BE2C (cell line): ENCODE measurements at places on chromosomes 5 and 9.

DNA sequence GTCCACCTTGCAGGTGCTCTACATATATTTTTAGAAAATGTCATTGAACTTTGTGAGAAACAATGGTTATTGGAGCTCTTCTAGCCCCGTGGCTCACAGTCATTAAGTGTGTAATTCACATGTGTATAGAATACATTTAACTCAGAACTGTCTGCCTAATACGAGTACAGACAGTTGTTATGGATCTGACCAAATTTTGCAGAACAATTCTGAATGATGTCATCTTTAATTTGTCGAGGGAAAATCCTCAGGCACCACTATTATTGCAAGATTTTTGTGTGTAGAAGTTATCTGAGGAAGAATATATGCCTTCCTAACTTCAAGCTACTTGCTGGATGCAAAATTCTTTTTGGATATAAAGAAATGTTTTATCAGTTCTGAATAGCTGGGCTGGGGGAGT lies 216.9 kb downstream of the CD180 start:
- DNase-seq: no peak

DNA sequence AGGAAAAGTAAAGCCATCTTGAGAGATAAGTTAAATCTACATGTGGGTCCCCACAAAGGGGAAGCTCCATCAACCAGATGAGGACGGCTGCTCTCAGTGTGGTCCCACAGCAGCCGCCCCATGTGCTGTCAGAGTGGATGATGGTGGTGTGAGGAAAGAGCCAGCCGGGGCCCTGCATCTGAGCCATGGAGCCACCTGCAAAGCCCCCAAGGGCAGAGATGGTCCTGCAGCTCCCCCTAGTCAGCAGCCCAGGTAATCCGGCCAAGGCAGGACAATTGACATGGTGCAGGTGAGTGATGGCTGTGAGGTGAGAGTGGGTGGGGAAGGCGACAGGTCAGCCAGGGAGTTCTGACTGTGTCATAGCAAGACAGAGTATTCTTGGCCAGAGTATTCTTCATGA lies 458.8 kb downstream of the ICE1 start:
- DNase-seq: peak; percentile 47

DNA sequence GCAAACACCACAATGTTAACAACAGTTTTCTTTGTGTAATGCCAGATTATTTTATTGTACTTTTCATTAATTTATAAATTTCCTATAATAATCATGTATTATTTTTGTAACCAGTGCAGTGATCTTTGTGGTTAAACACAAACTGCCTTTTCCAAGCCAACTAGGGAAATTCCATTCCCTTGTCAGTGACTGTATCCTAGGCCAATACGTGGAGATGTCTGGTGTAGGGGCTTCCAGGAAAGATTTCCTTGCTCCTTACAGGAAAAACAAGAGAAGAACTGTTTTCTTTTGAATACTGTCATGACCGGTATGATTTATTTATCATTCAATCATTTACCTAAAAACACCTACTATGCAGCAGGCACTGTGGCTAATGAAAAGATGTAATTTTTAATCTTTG lies 31.4 kb downstream of the FANCC start:
- no peak for DNase-seq

DNA sequence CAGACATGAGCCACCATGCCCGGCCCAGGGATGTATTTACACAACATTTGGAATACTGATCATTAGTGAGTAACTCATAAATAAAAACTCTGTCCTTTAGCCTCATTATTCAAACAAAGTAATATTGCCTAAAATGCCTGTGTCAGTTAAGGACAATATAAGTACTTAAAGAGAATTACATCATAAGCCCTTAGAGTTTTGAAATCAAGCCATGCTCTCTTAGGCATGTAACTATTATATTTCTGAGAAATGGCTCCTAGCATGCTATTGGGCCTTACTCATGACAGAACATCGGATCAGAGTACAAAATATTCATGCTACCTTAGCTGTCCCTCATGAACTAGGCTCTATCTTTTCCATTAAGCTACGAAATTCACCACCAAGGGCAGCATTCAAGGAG lies 309.3 kb downstream of the CHSY3 start:
- no peak for DNase-seq

DNA sequence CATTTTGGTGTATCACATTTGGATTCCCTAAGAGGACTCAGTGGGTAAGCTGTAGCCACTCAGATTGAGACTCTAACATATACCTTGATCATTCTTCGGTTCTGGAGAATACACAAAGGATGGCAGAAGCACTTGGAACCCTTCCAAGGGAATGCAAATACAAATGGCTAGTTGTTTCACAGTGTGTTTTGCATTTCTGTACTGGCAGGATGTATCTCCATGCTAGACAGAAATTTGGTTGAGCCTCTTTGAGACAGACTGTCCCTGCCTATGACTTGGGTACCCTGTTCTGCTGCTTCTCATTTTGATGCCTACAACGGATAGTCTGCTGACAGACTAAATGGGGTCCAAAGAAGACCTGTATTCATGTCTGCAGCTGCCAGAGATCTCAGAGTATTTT lies 273.5 kb downstream of the TMEM38B start:
- no peak for DNase-seq

DNA sequence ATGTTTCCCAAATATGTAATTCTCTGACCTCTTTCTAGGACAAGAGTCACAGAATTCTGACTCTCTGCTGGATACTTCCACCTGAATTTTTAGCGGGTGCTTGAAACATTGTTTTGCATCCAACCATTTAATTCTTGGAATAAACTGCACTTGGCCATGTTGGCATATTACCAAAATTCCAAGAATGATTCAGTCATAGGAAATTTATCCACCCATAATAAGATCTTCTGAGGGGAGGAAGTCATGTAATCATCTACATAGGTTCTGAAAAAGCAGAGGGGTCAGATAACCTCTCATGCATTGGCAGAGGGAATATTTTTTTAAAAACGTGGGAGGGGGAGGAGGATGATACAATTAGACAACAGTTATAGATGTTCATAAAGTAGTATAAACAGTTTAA lies 156.9 kb downstream of the PAM start:
- DNase-seq: no peak

DNA sequence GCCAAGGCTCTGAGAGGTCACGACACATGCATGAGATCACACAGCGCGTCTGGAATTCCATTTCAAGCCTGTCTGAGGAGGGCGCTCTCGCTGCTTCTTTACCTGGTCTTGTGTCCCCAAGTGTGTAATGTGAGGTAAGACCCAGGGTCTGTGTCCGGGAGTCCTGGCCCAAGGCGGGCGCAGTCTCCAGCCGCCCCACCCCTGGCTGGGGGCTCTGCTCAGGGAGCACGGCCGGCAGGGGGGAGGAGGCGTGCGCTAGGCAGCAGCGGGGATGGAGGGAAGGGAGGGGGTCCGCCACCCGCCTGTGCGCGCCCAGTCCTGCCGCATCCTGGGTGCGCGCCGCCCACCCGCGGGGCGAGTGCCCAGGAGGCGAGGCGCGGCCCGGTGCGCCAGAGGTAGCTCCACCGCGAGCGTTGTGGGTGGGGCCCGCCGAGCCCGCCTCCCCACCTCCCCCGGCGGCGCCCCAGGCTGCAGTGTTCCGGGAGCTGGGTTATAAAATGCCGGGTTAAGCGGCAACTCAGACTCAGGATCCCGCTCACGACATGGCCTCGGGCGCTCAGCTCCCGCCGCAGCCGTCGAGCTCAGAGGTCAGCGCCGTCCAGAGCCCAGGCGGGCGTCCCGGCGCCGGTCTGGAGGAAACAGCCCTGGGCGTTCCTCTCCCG lies at the start of gene CCNI2:
TSS of gene CCNI2 (plus strand) at position 473 of the 662 bp plus-strand sequence. CDS start at position 543, 70 bp downstream.
- DNase-seq: peak; percentile 32

GRCh38 chr5:122515709-122516431 lies 203.8 kb downstream of the SNCAIP start:
- DNase-seq: peak; percentile 46

DNA sequence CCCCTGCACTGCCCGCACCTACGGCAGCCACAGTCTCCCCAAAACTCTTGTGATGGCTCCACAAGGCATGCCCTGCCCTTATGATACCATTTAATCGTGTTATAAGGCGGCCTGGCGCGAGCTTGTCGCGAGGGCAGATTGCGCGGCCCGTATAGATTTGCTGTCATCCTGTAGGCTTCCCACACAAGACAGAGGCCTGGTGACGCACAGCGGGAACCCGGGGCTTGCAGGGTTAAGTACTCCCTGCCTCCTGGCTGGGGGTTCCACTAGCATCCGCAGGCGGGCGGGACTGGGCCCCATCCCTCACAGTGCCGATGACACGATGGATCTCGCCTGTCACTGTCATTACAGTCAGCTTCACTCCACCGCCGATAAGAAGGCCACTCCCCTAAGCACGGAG lies 364.9 kb upstream of the IRX2 start:
- no peak for DNase-seq

- DNase-seq: no peak
These were observed 633 bp upstream of the PPP1R26 start for GRCh38 chr9:135478829-135479468.

- DNase-seq: no peak
These were observed 26.6 kb upstream of the SAP30L start for GRCh38 chr5:154419236-154419635.

DNA sequence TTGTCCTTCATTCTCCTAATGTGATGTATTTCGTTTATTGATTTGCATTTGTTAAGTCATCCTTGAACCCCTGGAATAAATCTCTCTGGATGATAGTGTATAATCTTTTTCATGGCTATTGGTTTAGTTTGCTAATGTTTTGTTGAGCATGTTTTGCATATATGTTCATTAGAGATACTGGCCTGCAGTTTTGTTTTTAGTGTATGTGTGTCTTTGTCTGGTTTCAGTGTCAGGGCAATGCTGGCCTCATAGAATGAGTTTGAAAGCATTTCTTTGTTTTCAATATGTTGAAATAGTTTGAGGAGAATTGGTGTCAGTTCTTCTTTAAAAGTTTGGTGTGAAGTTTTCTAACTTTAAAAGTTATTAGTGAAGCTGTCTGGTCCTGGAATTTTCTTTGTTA lies 149.6 kb upstream of the ATP10B start:
- DNase-seq: no peak

DNA sequence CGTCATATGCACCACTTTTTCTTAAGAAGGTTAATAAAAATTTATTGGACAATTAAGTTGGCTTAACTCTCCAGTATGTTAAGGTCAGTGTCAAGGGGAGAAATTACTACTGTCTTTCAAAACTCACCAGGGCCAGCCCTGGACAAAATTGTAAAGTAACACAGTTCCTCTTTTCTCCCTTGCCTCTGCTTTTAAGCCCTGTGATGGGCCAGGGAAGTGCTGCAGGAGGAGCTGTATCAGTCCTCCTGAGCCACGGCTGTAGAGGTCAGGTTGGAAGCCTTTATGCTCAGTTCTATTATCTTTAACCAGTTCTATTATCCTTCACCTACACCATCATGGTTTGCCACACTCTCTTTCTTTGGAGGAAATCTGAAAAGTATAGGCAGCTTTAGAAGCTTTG lies 11.5 kb upstream of the PPP2R2B start:
- no peak for DNase-seq

DNA sequence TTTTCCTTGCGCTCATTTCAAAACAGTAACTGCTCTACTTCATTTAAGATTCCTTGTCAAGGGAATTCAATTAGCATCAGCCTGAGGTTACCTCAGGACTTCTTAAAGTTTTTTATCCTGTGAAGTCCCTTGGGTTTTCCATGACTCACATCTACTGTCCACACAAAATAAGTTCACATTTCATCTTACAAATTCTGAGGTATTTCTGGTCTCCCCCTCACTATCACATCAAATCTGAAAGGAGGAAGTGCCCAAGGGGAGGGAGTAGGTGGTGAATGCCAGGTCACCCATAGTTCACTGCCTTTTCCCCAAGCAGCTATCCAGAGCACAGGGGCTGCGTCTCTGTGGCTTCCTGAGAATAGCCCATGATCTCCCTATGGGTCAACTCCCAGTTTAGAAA lies 227.1 kb upstream of the NREP start:
- DNase-seq: no peak

DNA sequence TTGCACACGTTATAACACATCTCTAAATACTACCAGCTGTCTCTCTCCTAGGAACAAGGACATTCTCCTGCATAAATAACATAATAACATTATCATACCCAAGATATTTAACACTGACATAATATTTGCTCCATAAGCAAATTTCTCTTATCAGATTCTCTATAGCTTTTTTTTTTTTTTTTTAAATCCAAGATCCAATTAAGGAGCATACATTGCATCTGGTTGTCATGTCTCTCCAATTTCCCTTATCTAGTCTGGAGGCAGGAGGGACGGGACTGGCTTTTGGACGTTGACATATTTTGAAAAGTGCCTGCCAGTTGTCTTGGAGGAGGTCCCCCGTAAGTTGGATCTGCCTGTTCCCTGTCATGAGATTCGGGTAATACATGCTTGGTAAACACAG lies 76.6 kb downstream of the RAPGEF1 start:
- DNase-seq: peak; percentile 62

DNA sequence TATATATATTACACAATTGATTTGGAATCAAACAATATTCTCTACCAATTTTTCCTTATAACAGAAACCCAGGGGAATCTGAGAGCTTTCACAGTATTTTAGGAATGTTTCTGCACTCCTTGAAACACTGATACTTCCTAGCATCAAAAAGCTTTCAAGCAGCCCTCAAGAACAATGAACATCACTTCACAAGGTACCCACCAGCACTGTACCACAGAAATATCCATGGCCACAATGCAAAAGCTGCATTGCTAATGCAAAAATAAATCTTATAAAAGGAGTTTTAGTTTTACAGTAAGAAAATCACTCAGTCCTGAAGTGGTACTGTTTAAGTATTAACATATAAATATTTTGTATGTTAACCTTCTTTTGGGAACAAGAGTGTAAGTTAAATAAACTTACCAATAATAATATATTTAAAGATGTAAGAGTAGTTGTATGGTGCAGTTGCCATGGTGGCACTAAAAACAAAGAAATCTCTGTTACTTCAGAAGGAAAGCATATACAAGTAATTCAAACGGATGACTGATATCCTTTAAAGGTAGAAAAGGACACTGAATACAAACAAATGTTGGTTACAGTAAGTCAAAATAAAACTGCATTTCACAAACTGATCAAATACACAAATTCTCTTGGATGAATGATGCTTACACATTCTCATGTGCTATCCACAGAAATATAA lies 8.6 kb downstream of the RAB14 start:
- no peak for DNase-seq

DNA sequence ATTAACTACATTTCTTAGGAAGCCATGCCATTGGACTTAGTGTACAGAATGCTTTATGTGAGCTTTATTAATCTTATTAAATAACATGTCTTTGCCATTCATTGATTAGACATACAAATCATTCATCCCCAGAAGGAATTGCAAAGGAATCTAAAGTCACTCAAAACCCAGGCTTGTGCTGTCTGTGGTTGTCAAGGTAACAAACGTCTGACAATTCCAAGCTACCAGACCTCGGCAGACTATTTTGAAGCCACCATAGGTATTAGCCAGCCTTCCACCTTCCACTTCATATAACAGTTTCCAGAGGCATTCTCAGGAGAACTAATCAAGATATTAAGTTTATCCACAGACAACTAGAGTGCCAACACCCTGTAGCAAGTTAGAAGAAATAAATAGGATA lies 135.2 kb upstream of the TUSC1 start:
- no peak for DNase-seq

- DNase-seq: no peak
These were observed 64.5 kb downstream of the RCL1 start for GRCh38 chr9:4857163-4857810.

GRCh38 chr9:101737165-101737704 lies 1.2 kb downstream of the GRIN3A start:
- no peak for DNase-seq

GRCh38 chr9:87734106-87734505 lies 8.2 kb downstream of the CTSL start:
- DNase-seq: no peak

- DNase-seq: no peak
These were observed 265.4 kb upstream of the KLF9 start for GRCh38 chr9:70679845-70680244.

- no peak for DNase-seq
These were observed 92.2 kb upstream of the LMX1B start for GRCh38 chr9:126521551-126521950.
